H1 (cell line): ENCODE measurements at places on chromosomes 11 and 22.
A peak's percentile ranks its signal among the peaks of the same experiment; 100 is the strongest.

DNA sequence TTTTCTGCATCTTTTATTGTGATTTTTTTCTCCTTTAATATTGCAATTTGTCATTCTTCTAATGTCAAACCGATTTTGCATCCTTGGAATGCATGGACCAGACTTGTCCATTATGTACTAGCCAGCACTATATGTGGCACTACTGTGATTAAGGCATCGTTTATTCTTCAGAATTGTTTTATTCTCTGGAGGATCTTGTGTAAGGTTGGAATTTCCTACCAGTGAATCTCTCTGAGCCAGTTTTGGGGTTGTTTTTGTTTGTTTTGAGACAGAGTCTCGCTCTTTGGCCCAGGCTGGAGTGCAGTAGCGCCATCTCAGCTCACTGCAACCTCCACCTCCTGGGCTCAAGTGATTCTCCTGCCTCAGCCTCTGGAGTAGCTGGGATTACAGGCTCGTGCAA lies 58.5 kb downstream of the IGLL5 start:
- DNase-seq: no peak

DNA sequence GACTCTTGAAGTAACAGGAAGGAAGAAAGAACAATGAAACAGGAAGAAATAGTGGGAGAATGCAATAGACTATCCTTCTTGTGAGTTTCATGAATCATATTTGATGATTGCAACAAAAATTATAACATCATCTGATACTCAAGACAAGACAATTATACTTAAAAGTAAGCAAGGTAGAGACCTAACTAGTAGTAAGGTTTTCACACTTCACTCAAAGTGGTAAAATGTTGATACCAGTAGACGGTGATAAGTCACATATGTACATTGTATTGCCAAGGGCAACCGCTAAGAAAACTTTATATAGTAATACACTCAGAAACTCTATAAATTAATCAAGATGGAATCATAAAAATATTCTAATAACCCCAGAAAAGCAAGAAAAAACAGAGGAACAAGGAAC lies 107.8 kb downstream of the CYP2R1 start:
- no peak for DNase-seq

- DNase-seq: no peak
Measured at GRCh38 chr11:27902981-27903624, 202.8 kb upstream of the BDNF start.

GRCh38 chr11:123437236-123437979 lies 7.3 kb downstream of the GRAMD1B start:
- DNase-seq: no peak

DNA sequence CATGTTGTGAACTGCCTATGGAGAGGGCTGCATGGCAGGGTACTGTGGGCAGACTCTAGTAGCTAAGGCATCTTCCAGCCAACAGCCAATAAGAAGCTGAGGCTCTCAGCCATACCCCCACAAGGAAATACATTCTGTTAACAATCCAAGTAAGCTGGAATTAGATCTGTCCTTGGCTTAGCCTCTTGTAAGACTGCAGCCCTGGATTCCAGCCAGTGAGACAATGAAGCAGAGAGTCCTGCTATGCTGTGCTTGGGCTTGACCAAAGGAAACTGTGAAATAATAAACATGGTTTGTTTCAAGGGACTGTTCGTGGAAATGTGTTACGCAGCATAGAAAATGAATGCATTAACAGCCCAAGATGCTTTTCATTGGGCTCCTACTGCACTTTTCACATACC lies 1097.4 kb upstream of the CCDC90B start:
- no peak for DNase-seq

DNA sequence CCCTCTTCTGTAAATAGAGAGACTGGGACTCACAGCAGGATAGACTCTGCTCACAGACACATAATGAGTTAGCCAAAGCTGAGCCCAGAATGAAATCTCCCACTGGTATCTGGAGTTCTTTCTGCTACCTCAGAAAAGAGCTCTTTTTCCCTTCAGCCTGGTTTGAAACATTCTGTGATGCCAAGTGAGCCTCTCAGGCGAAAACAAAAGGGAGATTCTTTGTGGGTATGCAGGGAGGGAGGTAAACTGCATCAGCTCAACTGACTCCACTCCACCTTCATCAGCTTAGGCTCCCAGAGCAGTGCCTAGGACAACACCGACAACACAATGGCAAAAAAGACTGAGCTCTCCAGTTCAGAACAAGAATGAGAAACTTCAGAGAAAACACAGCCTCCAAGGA lies 55.1 kb upstream of the SCUBE2 start:
- DNase-seq: no peak

GRCh38 chr11:76758311-76758710 lies 24.8 kb upstream of the TSKU start:
- DNase-seq: no peak

GRCh38 chr11:35190804-35191348 lies 51.9 kb downstream of the CD44 start:
- no peak for DNase-seq

GRCh38 chr11:1089738-1090599 lies 15.3 kb downstream of the MUC2 start:
- no peak for DNase-seq

- no peak for DNase-seq
Measured at GRCh38 chr11:131146827-131147490, 223.5 kb upstream of the NTM start.

DNA sequence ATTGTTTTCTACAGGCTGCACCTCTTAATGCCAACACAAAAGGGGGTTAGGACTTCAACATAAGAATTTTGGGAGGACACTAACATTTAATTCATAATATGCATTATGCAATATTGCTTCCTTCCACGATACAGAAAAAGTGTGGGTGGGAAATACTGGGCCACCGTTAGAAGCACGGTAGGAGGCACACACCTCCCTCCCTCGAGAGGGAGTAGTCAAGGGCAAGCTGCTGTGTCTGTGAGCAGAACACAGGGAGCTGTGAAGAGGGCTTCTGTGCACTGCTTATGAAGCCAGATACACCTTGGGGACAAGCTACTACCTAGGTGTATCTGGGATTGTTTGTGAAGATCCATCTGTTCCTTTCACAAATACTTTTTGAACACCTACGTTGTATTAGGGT lies 109.3 kb upstream of the PLET1 start:
- no peak for DNase-seq

- no peak for DNase-seq
Measured at GRCh38 chr11:113048820-113049768, 87.9 kb downstream of the NCAM1 start.

DNA sequence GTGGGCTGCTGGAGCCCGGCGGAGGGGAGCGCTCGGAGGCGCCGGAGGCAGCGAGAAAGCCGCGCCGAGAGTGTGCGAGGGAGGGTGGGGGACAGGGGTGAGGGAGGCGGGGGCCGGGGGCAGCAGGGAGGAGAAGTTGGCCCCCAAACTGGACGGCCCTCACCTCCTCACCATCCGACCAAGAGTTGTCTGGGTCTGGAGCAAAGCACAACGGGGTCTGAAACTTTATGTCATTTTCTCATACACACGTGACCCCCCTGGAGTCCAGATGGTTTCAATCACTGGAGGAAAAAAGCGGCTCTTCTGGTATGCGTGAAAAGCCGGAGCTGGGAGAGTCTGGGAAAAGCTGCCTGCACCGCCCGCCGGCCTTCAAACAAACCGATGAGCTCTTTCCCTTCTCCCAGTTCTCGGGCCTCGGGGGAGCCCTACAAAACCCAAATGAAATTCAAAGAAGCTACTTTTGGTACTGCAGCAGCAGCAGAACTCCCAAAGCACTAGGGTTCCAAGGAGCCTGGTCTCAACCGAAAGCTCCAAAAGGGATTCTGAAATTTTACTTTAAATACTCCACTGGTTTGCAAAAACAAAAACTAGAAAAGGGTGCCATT lies 39.7 kb upstream of the AKIP1 start:
- DNase-seq: peak; percentile 66

DNA sequence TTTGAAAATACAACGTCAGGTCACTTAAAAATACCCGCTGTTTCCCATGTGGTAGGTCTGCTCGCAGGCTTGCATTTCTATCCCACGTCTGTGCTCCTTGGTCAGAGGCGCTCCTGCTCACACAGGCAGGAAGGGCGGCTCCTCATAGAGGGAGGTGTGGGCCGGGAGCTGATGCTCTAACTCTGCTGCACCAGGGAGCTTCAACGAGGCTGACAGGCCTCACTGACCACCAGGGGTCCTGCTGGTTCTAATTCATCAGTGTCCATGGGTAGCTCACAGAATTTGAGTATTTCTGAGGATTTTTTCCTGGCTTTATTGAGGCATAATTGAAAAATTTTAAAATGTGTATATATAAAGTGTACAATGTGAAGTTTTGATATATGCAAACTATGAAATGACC lies 68.5 kb downstream of the PIWIL3 start:
- DNase-seq: no peak

GRCh38 chr22:31790240-31790639 lies 36.4 kb downstream of the DEPDC5 start:
- no peak for DNase-seq

GRCh38 chr11:130118165-130118564 lies 41.4 kb upstream of the ST14 start:
- DNase-seq: no peak

DNA sequence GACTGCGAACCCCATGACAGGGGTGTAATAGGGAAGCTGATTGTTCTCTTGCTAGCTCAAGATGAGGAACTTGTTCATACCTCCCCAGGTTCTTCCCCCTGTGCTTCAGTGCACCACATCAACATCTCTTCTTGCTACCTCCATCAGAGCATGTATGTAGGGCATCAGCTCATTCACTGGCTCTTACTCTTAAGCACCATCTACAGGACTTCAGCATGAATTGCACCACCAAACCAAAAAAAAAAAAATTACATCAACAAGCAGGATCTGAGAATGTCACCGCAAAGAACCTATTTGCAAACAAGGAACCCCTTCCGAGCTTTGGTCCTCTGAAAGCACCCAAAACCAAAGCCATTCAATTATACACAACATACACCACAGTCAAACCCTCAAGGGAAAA lies 2226.5 kb upstream of the RAG2 start:
- no peak for DNase-seq

DNA sequence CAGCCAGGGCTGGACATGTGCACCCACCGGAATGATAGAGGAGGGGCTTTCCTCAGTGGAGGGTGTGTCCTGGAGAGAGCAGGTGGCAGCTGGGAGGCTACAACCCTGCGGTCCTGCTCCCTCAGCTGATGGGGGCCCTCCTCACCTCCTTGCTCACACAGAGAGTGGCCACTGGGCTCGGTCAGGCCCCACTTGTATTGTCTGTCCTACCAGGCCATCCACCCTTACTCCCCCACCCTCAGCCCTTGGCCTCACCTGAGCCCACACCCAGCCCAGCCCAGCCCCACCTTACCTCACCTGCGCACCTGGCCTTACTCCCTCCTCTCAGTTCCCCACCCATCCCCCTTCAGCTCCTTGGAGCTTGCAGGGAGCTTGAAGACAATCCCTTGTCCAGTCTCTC lies 3.1 kb downstream of the TRPM5 start:
- DNase-seq: no peak

DNA sequence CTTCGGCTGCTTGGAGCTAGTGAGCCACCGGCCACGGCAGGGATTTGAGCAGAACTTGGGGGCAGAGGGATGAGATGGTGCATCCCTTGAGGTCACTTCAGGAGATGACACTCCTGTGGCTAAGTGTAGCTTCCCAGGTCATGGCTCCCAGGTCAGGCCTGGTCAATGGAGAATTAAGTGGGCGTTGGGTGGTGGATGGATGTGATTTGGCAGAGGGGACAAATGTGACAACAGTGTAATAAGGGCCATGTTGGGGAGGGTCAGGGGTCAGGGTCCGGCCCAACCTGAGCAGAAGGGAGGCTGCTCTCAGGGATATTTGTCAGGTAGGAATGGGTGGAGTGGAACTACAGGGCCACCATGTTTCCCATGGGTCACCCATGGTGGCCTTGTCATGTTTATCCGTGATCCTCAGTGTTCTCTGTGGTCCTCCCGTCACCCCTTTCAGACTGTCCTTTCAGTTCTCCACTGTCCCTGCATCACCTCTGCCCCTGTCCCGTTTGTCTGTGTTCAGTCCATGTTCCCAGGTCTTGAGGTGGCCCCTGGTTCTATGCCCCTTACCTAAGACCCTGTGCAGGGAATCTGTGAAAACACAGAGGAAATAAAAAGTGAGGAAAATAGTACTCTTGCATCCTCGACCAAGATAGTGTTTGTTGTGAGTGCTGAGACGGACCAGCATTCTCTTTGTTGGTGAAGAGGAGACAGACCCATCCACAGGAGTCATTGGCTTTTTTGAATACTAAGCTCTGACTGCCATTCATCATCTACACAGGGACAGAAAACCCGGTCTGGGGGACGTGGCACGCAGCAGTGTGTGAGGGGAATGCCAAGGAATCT lies 6.1 kb downstream of the SLC25A1 start:
- DNase-seq: no peak
